CD4-positive, alpha-beta T cell treated with Interleukin-2 at 100 ng/mL for 4 hours (primary cell): ENCODE measurements at places on chromosomes 12 and 14.

- DNase-seq = no peak
These were observed 424 bp downstream of the IGF1 start for GRCh38 chr12:102479939-102480338.

DNA sequence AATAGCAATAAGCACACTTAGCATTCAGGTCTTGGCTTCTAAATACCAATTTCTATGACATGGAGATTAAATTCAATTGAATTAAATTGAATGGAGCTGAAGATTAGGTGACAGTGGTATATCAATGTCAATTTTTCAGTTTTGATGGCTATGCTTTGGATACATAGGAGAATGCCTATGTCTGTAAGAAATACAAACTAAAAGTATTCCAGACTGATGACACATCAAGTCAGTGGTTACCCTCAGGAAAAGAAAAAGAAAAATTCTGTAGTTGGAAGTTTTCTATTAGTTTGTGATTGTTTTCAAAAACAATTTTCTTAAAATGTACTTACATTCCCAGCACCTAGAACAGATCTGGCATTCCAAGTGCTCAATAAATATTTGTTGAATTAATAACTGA, 4.9 kb upstream of the DCAF4 start:
- no peak for DNase-seq

- DNase-seq = no peak
These were observed 275.2 kb upstream of the FLRT2 start for GRCh38 chr14:85254711-85255110.

DNA sequence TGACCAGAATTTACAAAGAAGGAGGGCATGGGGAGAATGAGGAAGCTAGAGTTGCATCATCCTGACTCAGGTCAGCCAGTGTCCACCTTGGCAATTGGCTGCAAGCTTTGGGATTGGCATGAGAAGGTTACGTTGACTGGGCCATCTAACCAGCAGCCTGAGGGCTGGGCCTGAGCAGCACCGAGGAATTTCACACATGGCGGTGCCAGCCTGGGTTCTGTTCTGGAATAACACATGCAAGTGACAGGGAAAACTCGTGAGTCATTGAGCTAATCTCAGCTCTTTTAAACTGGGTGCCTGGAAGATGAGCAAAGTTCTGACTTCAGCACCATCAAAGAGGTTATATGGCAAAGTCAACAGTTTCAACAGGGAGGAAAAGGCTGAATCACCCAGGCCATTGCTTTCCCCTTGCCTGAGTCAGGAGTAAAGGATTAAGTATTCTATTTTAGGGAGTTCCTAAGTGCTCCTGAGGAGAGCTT, 543.2 kb upstream of the TBX3 start:
- no peak for DNase-seq
